AML-193 (cell line): ENCODE measurements at places on chromosomes 6 and 20.

DNA sequence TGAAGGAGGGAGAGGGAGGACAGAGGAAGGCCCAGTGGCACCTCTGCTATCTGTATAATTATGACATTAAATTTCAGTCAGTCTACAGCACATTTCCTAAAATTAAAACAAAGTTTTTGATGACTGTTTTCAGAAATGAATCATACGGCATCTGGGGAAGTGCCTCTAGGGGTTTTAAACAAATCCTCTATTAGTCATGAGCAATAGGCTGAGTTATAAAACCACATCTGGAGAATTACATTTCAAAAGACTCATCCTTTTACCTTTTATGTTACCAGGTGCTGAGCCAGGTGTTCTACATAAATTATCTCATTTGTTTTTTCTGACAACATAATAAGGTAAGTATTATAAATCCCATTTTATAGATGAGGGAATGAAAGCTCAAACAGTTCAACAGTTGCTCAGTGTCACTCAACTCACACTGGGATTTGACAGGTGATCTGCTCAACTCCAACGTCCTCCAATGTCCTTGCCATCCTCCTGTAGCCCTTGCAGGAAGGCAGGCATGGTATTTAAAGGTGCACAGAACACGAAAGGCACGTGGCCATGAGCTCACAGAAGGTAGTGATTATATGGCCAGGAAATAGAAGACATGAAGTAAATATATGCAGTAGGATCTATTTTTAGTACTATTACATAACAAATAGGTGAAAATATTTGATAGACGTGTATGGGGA, 184.2 kb upstream of the MAN1A1 start:
- DNase-seq: no peak

GRCh38 chr20:43987531-43987930, 72.9 kb downstream of the TOX2 start:
- no peak for DNase-seq

DNA sequence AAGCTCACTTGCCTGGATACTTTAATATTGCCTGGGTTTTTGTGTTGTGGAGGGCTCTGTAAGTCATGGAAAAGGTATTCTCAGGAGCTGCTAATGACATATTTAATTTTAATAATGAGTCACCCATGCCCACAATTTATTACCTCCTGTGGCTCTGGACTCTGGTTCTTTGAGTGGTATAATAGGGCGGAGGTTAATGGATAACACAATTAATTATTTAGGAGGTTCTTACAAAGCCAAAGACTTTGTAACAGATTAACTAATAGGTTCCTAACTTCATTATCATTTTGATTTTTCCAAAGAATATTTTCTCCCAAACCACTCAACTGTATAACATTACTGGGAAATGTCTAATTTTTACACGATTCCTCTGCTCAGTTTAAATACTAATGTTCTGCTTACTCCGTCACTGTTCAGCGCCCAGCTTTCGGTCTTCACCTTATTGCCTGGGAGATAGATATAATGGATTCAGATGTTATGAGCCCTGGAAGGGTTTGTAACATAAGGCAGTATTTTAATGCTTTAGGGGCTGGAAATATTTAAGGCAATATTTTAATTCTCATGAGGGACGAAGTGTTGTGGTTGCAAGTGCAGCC, 29.4 kb downstream of the PHACTR3 start:
- no peak for DNase-seq

GRCh38 chr20:48003021-48003420, 217.7 kb upstream of the SULF2 start:
- DNase-seq: no peak

DNA sequence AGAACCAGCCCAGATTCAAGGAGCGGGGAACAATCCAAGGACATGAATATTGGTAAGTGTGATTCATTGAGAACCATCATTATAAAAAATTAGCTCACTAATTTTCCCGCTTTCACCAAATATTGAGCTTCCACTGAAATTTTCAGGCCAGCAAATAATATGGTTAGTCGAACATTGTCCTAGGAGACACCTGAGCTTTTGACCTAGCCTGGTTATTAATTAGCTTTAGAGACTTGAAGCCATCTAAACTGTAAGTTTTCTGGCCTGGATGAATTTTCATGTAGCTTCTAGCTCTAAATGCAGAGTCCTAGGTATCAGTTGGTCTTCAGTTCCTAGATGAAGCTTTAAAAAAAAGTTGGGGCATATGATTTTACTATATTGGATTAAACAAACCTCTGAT, 17.1 kb upstream of the RALGAPA2 start:
- DNase-seq: no peak

DNA sequence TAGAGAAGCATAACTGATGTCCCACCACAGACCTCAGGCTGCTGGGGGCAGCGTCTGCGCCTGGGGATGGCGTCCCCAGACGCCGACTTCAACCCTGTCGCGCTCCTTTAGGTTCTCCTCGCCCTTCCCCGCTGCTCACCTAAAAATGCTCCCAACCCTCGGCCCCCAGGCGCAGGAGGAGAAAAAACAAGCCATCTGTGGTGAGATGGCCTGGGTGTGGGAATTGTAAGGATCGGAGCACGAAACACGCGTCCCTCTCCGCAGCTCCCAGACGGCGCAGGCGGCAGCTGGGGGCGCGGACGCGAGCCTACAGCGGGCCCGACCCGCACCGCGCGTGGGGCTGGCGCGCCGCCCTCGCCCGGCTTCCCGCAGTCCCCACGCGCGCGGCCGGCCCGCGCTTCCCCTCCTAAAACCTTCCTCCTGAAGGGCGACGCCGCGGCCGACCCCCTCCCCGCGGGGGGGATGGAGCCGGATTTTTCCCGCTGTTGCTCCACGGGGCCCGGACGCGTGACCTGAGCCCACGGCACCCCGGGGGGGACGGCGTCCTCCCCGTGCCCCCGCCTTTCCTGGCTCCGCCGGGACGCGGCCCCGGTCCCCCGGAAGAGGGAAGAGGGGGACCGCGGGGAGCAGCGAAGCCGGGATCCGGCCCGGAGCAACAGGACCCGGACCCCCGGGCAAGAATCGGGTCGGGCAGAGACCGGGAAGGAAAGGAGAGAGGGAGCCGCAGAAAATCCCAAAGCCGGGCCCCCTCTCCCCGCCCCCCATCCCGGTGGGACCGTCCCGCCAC, 611 bp downstream of the EPB41L2 start:
- no peak for DNase-seq

DNA sequence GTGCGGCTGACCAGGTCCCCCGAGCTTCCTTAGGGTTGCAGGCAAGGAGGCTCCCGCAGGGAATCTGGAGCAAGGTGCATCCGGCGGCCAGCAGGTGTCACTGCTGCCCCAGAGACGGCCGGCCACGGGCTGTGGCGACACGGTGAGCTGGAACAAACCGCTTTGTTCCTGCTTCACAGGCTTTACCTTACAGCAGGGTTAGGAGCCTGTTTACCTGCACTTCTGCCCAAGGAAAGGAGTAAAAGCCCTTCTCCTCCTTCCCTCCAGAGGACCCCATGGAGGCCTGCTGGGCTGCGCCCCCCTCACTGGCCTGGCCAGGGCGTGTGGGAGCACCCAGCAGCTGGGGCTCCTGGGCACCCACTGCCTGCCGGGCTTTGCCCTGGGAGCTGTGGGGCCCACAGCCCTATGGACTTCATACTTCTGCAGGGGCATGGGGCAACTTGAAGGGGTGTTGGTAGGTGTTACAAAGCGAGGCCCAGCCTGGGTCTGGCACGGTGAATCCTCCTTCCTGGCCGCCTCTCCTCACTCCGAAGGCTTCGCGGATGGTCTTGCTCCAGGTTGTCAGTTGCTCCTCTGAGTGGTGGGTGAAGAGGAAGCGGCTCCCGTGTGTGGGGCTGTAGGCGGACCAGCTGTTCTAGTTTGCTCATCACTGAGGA, 88.4 kb downstream of the CDC5L start:
- peak; percentile 63 for DNase-seq

DNA sequence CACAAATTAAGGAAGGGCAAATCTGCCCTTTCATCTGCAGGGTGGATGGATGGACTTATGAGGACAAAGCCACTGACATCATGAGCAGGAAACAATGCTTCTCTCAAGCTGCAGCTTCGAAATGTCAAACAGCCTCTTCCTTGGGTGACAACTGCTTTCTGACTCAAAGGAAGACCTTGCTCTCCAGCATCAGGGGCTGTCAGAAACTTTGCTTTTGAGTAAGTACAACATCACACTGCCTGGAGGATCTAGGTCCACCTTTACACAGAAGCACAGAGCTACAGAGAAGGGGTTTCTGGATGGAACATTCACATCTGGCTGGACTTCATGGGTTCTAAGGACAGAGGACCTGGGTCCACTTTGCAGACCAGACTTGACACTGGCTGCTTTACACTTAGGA, 5.9 kb downstream of the CST1 start:
- DNase-seq: no peak

DNA sequence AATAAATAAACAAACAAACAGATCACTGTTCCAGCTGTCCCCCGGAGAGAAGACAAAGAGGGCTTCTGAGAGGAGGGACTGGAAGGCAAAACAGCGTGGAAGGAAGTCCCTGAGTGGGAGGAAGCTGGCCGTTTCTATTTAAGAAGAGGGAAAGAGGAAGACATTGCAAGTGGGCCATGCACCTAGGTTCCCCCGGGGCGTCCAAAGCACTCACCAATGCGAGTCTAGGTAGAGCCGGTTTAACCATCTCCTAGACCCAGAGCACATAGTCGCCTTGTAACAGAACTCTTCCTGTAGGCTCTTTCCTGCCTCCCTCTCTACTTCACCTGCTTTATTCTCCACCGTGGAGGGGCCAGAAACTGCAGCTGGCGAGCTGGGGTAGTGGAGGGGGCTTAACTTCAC, 158.4 kb downstream of the ZDHHC14 start:
- no peak for DNase-seq

- DNase-seq: no peak
These were observed 63.6 kb upstream of the ZNF217 start for GRCh38 chr20:53657279-53657678.

GRCh38 chr20:49559411-49560081, 8.4 kb downstream of the PTGIS start:
- no peak for DNase-seq

GRCh38 chr6:25590986-25591385, 61.0 kb upstream of the SCGN start:
- no peak for DNase-seq

DNA sequence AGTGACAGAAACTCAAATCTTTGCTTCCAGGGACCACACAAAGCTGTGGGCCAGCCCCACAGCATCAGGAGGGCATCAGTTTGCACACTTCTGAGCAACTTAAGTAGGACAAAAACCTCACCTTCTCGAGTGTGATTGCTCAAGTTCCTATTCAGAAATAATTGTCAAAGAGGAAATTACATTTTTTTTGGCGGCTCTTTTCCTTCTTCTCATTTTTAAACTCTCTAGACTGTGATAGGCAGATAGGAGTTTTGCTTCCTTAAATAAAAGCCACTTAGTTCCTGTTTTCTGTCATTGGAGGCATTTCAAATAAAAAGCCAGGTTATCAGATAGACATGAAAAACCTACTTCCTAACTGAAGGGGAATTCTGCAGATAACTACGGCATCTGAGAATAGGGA, 11.2 kb upstream of the TAGAP start:
- peak; percentile 99 for DNase-seq

DNA sequence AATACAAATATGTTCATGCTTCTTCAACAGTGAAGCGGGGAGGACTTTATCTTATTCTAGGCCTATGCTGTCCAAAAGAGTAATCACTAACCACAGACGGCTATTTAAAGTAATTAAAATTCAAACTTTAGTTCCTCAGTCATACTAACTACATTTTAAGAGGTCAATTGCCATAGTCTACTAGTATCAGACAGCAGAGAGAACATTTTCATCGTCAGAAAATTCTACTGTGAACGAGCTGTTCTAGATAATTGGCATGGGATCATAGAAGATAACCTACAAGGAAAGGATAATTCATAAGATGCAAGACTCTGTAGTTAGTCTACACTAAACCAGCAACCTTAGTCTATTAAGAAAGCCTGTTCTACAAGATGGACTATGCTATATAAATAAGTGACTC, 44.4 kb downstream of the PRKN start:
- no peak for DNase-seq

DNA sequence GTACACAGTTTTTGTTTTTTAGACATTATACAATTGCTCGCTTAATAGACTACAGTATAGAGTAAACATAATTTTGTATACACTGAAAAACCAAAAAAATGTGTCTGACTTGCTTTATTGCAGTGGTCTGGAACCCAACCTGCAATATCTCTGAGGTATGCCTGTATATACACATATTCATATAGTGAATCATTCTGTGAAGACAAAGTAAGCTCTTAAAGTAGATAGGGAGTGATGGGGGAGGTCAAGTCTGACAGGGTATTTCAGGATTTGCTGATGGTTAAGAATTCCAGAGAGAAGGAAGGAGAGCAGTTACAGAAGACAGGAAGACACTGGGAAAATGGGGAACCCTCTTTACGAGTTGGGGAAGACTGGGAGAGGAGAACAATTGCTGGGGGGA, 417.9 kb downstream of the CD109 start:
- DNase-seq: no peak

GRCh38 chr6:169237496-169238134, 16.0 kb downstream of the THBS2 start:
- no peak for DNase-seq

- no peak for DNase-seq
These were observed 258.8 kb downstream of the SMOC2 start for GRCh38 chr6:168699631-168700295.

- DNase-seq: no peak
These were observed 23.5 kb upstream of the NOL4L start for GRCh38 chr20:32608664-32609015.

DNA sequence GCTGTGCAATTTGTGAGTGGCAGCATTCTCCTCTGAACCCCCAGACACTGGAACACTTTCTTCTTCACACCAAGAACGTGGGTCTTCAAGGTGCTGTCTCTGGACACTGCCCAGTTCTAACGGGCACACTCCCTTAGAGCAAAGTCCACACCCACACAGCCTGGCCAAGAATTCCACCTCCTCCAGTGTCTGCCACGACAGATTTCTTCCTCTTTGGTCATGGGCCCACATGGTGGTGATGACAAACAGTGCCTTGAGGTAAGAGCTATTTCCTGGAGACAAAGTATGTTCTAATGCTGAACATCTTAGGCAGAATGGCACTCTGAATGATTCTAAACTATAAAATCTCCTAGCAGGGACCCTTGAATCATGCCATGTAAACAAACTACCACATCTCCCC, 25.5 kb upstream of the SSTR4 start:
- no peak for DNase-seq

DNA sequence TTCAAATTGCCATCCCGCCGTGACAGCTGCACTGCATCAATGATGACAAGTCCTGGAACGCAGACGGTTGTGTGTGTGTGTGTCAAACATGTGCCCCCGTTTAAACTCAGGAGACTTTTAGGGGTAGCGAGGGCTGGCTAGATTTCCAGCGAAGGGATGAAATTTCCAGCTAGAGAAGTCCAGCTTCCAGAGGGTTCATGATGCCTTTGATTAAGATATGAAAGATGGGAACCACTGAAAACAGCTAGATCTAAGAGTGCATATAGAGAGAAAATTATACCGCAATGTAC, 644 bp downstream of the KIZ start:
- DNase-seq: no peak
